DMS79 treated with DMSO at 0.1 percent for 48 hours (cell line): ENCODE measurements at places on chromosomes 13 and 19.

- DNase-seq = peak; percentile 90
These were observed 459 bp downstream of the PCDH20 start for GRCh38 chr13:61415058-61415721.

GRCh38 chr19:7873304-7874075 is 700 bp downstream of the PRR36 start:
- no peak for DNase-seq

DNA sequence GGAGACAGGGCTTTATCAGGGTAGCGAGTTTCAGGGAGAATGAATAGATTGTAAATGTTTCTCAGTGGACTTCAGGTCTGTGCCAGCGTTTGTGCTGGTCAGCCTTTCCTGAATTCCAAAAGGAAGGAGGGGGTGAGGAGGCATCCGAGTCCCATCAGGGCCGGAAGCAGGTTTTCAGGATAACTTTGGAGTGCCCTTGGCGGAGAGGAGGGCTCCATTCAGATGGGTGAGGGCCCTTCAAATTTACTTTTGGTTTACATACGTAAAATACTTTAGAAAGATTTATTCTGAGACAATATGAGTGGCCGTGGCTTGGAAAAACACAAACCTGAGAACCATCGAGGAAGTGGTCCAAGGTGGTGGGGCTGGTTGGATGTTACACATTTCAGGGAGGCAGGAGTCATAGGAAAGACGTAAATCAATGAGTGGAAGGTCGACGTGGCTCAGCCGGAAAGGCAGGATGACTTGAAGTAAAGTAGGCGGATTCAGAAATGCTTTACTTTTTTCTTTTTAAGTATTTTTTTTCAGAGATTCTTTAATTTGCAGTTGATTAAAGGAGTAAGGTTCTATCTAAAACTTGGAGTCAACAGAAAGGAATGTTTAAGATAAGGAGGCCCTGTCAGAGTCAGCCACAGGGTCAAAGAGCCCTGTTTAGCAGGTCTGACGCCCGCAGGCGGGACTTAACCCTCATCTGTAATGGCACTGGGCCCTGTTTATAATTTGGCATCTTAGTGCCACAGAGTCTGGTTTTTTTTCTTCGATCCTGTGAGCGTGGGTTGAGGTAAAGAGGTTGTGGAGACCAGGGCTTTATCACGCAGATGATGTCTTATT is 32.8 kb downstream of the ATP11A start:
- DNase-seq = peak; percentile 43

DNA sequence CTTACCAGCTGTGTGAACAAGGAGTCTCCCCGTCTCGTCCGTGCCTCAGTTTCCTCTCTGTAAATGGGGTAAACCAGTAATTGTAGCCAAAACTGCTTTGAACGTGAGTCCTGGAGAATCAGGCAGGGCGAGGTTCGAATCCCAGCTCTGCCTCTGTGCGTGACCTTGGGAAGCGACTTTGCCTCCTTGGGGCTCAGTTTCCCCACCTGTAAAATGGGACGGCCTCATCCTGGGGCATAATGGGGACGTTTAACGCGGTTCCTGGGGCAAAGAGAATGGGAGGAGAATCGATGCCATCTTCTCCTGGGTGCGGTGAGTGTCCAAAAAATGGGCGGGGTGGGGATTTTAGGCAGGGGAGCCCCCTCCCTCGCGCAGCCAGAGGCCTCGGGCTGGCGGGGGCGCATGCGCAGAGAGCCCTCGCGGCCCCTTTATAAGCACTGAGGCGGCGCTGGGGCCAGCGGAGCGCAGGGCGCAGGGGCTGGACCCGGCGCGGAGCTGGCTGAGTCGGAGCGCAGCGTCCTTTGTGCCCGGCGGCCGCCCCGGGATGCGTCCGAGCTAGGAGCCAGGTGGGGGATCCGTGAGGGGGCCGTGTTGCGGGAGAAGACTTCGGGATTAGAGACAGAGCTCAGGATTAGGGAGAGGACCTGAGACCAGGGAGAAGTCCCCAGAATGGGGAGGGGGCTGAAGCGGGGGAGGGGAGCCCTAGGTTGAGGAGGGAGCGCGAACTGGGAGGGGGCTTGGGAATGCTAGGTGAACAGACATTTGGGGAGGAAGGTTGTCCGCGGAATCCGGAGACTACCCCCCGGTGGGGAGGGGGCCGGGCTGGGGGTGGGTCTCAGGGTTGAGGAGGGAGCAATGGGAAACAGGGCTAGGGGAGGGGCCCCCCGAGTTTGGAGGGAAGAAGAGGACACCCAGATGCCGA is at the start of gene NCAN:
Gene NCAN (plus strand): TSS at position 460 of the 922 bp plus-strand sequence. CDS start 4,996 bp downstream, outside the sequence.
- peak; percentile 54 for DNase-seq

DNA sequence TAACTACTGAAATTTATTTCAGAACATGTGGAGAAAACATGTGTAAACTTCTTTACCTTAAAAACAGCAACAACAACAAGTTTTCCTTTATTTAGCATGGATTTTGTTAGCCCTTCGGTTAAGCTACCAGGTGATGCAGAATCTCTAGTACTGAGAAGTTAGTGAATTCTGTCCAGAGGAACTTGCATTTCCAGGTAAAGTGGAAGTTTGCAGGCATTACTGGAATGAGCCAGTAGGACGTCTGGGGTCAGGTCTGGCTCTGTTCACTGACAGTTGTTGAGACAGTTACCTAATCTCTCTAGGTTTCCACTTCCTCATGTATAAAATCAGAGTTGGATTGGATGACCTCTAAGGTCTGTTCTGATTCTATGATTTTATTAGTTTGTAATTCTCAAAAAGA is 244.3 kb downstream of the OLFM4 start:
- DNase-seq = no peak

GRCh38 chr13:110683203-110683883 is 22.6 kb downstream of the CARS2 start:
- no peak for DNase-seq

- DNase-seq = no peak
These were observed 15.7 kb downstream of the ZNF627 start for GRCh38 chr19:11612816-11613511.

- DNase-seq = no peak
These were observed 44.9 kb downstream of the ESD start for GRCh38 chr13:46751811-46752635.

DNA sequence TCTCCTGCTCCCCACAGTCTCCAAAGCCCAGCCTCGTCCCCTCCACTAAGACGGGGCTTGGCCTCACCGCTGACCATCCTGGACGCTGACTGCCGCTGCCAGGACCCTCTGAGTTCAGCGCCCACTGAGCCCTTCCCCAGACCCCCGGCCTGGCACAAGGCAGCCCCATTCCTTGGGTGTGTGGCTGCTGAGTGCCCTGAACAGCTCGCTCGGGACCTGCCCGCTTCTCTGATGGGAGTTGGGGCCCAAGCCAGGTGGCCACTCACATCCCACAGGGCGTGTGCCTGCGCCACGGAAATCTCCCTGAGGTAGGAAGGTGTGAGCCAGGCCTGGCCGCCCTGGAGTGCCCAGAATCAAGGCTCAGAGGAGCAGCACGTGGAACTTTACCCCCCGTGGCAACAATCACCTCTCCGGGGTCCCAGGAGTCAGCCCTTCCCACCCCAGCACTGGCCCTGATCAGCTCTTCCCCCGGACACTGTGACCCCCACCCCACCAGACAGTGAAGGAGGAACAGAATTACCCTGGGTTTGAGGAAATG is 20.8 kb downstream of the C13orf46 start:
- no peak for DNase-seq

DNA sequence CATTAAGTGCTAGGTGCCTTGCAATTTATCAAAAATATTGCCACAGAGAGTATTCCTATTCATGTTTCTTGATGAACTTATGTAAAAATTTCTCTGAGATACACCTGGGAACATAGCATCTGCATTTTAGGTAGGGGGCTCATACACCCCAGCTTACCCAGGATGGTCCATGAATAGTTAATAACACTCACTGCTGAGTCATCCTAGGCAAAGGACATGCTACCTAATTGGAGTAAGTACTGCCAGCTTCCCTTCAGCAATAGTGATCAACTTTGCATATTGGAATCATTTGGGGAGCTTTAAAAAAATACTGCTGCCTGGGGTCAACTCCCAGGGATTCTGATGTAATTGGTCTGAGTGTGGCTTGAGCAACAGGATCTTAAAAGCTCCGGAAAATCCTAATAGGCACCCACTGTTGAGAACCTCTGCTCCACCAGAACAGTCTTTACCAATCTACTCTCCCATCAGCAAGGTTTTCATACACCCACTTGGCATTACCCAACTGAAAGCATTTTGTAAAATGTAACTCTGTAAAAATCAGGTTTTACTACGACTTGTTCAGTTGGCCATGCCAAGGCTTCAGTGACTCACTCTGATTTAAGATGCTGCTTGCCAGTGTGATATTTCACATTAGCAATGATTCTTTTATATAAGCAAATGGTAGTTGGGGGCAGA is 67.2 kb upstream of the FNDC3A start:
- no peak for DNase-seq

DNA sequence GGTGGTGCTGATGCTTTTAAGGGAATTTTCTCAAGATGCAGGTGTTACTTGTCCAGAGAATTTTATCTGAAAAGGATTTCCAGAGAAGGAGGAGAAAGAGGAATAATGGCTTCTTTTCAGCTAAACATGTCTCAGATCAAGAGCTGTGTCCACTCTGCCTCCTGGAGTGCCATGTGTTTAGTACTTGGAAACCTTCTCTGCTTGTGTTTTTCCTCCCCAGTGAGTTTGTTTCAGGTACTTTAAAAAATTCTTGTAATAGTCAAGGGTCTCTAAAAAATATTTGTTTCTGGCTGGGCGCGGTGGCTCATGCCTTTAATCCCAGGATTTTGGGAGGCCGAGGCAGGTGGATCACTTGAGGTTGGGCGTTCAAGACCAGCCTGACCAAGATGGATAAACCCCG is 22.7 kb downstream of the ZNF431 start:
- DNase-seq = no peak

GRCh38 chr13:32191452-32191998 is 123.6 kb downstream of the ZAR1L start:
- no peak for DNase-seq

DNA sequence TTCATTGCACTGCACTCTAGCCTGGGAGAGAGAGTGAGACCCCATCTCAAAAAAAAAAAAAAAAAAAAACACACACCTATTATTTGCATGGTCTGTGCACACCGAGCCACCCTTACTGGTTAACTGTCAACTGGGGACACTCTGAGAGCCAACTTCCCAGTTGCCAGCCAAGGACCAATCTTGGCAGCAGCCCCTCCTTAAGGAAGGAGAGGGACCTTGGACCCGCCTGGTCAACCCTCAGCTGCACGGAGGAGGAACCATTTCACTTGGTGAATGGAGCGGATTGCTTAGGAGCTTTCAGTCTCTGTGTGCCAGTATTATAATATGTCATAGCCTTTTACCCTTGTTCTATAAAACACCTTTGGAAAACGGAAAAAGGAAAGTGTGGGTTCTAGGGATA is 24.9 kb downstream of the MICOS13 start:
- no peak for DNase-seq

DNA sequence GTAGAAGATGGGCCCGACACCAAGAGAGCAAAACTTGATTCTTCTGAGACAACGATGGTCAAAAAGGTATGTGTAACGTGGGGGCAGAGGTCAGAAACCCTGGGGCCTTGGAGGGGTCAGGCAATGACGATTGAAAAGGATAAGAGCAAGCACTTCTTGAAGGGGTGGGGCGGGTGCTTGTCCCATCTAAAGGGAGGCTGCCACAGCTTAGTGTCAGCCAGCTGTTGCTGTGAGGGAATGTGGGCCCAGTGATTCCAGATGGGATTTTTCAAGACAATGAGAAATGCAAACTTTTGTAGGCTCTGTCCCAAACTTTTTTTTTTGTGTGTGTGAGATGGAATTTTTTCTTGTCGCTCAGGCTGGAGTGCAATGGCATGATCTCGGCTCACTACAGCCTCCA is 24.5 kb downstream of the SAE1 start:
- DNase-seq = no peak

DNA sequence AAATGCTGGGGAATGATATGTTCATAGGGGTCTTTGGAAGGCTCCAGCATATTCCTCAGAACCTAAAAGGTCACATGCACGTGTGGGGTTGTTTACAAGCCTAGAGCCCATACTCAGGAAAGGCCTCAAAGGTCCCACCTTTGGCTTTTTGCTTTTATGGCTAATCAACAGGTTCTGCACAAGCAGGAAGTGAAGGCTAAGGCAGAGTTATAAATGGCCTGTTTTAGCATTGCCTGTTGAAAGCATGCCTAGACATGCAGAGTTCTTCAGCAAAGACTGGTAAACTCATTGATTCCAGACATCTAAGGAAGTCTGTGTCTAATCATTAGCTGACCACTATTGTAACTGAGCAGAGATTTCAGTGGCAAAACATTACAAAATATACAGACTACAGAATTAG is 198.3 kb downstream of the KCNRG start:
- DNase-seq = no peak

- no peak for DNase-seq
These were observed 34.0 kb downstream of the RFX2 start for GRCh38 chr19:6076291-6076665.

GRCh38 chr19:48502350-48503018 is 9.2 kb downstream of the LMTK3 start:
- DNase-seq = no peak

- no peak for DNase-seq
These were observed 317.3 kb downstream of the ZNF536 start for GRCh38 chr19:30689474-30689873.

DNA sequence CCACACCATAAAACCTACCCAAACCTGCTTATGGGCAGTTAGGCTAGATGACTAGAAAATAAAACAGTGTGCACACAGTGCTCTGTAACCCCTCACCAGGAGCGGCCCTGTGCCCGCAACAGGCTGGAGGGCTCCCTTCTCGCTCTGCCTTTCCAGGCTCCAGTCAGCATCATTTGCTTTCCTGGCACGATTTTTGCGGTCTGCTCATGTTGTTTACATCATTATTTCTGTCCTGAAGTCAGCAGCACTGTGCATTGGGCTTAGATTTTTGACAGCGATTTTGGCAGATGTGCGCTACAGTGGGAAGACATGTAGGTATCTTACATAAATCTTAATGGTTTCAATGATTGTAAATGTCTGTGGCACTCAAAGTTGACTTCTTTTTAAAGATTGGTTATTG is 344.0 kb downstream of the MTUS2 start:
- DNase-seq = no peak

GRCh38 chr13:28622286-28622685 is 36.6 kb upstream of the POMP start:
- no peak for DNase-seq

DNA sequence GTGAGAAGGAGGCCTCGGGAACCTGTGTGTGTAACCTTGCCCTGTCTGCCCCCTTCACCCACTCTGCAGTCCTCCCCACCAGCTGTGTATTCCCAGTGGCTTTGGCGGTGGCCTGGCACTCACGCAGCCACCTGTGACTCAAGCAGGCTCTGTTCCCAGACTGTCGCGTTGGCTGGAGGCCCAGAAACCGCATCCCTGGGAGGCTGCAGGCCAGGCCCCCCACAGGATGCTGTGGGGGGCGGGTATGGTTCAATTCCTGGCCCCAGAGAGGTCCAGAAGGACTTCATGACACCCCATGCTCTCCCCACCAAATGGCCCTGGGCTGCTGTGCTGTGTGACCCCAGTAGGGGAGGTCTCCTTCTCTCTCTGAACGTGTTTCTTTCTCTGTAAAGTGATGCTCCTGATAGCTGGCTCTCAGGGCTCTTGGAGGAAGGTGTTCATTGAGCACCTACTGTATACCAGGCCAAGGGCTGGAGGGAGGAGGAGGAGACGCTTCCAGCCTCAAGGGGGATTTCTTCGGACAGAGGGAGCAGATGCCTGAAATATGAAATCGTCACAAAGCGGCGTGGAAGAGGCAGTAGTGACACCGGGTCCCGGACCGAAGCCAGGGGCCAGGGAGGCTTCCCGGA is 1.9 kb upstream of the LINGO3 start:
- DNase-seq = peak; percentile 63
